ENCODE measurements at places on chromosomes 1 and 21.
A peak's percentile ranks its signal among the peaks of the same experiment; 100 is the strongest.

GRCh38 chr1:68223687-68224086 lies 8.6 kb downstream of the WLS start:
- DNase-seq: no peak

DNA sequence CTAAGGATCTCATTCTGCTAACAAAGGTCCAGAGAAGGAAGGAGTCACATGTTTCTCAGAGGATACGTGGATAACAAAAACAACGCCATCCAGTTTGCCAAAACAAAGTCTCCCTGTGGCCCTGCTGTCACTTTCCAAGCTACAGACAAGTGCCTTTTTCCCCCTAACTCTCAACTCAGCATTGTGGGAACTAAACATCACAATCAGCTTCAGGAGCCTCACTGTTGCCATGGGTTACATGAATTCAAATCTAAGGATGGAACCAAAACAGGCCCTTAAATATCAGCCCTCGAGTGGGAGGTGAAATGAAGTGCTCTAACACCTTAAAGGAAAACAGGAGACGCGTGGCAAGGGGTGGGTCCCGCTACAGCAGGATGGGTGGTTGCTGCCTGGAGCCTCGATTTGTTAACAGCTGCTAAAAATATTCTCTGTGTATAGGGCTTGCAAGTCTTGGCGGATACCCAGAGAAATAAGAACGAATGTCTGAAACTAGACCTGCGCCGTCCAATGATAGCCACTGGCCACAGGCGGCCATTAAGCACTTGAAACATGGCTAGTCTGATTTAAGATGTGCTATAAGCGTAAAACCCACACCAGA lies 66.4 kb upstream of the SOD1 start:
- DNase-seq: no peak

DNA sequence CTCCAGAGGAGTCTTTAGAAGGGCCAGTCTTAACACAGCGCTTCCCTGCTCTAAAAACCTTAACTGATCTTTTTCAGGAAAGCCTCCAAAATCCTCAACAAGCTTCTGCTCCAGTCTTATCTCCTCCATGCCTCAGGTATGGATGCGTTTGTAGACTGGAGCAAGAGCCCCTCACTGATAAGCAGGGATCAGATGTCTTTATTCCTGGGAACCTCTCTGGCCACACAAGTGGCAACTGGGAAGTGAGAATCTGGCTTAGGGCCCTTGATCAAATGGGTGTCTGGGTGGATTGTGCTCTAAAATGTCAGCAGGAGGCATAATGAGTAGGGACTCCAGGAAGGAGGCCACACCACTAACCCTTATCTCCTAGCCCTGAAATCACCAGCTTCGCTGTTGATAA lies 1.4 kb downstream of the ZBTB8A start:
- DNase-seq: no peak

DNA sequence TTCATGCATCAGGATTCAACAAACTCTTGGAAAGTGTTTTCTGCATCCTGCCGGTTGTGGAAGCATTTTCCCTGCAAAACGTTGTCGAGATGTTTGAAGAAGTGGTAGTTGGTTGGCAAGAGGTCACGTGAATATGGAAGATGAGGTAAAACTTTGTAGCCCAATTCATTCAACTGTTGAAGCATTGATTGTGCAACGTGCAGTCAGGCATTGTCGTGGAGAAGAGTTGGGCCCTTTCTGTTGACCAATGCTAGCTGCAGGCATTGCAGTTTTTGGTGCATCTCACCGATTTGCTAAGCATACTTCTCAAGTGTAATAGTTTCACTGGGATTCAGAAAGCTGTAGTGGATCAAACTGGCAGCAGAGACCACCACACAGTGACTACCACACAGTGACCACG lies 57.0 kb upstream of the PRDM2 start:
- DNase-seq: no peak

GRCh38 chr1:87961992-87962391 lies 633.3 kb downstream of the LMO4 start:
- DNase-seq: no peak

DNA sequence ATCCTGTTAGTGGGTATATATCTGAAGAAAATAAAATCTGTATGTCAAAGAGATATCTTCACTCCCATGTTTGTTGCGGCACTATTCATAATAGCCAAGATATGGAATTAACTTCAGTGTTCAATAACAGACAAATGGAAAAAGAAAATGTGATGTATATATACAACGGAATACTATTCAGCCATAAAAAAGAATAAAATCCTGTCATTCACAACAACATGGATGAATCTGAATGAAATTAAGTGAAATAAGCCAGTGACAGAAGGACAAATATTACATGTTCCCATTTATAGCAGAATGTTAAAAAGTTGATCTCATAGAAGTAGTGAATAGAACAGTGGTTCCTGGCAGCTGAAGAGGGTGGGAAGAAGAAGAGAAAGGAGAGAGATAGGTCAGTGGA lies 239.1 kb upstream of the RUNX1 start:
- DNase-seq: no peak

DNA sequence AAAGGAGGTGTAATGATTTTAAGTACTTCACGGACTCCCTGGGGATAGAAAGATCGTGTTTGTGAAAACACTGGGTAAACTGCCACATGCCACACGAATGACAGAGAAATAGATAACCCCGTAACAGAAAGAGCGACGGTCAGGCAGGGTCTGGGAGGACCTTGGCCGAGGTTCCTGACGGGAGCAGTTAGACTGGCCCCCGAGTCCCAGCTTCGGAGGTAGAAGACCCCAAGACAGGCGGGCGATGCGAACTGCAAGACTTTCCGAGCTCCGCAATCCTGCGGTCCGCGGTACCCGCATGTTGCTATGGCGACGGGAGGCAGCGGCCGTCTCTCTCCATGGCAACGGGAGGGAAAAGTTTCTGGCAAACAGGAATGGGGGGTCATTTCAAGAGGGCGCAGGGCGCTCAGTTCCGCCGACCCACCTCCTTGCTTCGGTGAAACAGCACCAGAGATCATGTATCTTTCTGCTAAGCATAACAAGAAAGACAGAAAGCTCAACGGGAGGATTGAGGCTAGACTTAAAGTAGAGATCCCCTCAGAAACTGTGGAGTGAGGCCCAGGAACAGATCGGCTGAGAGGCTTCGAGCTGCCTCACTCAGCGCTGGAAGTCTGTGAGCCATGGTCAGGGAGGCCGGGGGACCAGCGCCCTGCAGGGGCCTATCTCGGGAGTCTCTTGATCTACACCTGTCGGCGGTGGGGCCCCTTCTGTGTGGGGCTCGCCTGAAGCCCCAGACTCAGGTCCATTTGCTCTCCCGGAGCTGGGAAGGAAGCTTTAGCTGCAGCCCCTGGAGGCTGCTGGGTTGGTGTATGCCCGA lies 685 bp upstream of the SYT6 start:
- DNase-seq: no peak

GRCh38 chr1:83671586-83671985 lies 327.3 kb downstream of the TTLL7 start:
- DNase-seq: no peak

DNA sequence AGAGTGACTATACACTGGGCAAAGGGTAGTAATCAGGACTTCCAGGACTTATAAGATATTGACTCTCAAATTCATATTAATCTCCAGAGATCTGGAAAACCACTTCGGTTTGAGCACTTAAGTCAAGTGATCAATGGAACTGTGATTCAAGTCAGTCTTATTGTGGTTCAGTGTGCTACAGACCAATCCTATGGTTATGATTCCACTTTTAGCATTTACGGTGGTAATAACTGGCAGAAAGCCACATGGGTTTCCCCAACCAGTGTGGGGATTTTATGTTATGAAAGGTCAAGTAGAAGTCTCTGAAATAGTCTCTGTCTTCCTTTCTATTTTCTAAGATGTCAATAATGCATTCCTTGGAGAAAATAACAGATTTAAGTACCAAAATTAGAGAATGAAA lies 151.3 kb upstream of the NEGR1 start:
- DNase-seq: no peak

- no peak for DNase-seq
Observed at GRCh38 chr1:230068621-230068873, 1.5 kb downstream of the GALNT2 start.

DNA sequence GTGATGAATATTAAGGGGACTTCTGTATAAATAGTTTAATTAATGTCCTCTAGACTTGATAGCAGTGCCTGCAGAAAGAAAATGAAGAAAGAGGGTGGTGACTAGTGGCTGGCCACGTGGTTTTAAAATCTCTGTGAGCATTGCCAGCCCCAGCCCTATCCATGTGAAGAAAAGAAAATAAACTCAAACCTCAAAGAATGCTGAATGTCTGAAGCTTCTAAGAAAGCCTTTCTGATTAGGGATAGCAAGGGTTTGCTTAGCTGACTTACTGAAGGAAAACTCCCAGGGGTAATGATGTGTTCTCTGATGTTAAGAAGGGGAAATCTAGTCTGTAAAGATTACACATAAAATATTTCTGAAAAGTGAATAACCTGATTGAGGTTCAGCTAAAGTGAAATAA lies 31.8 kb downstream of the ADGRL2 start:
- DNase-seq: no peak

- no peak for DNase-seq
Observed at GRCh38 chr21:41865002-41865777, 14.0 kb downstream of the PRDM15 start.

DNA sequence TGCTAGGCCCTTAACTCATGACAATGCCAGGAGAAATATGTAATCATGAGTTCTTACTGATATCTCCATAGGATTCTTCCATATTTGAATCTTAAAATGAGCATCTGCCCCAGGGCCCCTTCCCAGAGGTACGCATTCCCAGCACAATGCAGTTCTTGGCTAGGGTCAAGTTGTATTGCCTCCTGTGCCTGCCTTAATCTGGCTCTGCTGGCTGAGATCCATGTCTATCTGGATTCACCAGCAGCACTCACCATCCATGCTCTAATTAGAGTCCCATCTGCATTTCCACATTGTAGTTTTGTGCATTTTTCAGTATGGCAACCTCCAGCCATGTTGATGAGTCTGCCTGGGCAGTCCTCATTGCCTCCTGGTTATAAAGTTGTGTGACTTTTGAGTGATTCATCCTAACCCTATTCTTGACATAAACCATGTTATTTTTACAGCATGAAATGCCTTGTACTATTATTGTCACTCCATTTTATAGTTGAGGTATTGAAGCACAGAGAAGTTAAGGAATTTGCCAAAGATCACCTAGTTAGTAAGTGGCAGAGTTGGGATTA lies 55.9 kb downstream of the CAMSAP2 start:
- DNase-seq: no peak

DNA sequence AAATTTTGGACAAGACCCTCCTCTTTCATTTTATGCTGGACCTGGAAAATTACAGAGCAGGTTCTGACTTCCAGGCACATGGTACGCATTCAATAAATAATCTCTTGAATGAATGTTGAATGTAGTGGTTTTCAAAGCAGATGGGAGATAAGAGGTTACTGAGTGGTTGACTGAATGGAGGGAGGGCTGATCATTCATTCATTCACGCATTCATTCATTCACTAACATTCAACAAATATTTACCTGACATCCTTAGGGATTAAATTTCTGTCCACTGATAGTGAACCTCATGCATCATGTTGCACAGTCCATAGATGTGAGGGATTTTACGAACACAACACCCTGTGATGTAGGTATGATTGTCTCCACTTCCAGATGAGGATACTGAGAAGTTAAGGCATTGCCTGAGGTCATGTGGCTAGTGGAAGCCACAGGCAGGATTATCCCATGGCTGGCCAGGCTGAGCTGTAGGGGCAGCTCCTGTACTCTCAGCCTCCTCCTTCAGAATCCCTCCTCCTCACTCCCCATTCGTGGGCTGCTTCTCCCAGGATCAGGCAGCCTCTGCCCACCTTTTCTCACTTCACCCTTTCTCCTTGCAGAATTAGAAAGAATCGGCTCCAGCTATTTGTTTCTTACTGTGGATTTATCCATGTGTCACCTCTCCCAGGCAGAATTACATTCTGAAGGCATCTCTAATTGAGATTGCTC lies 48.4 kb upstream of the ATP5PO start:
- no peak for DNase-seq

- DNase-seq: no peak
Observed at GRCh38 chr21:26366781-26367180, 196.2 kb upstream of the APP start.

DNA sequence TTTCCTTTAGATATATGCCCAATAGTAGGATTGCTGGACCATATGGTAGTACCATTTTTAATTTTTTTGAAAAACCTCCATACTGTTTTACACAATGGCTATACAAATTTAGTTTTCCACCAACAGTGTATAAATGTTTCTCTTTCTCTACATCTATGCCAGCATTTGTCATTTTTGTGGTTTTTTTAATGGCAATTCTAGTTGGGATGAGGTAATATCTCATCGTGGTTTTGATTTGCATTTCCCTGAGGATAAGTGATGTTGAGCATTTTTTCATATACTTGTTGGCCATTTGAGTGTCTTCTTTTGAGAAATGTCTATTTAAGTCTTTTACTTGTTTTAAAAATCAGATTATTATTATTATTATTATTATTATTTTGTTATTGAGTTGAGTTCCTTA lies 35.5 kb downstream of the PLA2G4A start:
- DNase-seq: no peak

DNA sequence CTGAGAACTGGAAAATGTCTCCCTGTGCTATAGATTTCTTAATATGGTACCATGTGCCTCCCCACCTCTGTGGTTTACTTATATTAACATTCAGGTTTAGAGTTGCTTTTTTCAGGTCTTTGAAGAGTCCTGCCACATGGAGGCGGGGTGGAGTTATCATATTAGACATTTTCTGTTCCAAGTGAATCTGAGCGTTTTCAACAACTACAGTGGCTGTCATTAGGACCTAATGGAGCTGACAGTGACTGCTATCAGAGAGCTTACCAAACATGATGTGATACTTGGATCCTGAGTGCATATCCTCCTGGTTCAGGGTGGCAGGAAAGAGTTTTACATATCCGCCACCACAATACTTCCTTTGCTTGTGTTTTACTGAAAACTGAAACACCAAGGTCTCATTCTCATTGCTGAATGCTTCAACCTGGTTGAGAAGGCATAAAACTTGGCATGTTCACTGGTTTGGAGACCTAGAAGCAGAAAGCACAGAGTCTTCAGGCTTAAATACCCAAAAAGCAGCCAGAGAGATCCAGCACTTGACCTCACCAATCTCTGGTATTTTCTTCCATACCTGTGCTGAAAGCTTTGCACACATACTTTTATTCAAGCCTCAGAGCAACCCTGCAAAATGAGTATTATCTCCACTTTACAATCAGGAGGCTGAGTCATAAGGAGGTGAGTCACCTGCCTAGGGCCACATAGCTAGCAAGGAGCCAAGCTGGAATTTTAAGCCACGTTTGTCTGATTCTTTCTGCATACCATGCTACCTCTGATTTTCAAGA lies 47.4 kb upstream of the OSBPL9 start:
- peak; percentile 20 for DNase-seq

DNA sequence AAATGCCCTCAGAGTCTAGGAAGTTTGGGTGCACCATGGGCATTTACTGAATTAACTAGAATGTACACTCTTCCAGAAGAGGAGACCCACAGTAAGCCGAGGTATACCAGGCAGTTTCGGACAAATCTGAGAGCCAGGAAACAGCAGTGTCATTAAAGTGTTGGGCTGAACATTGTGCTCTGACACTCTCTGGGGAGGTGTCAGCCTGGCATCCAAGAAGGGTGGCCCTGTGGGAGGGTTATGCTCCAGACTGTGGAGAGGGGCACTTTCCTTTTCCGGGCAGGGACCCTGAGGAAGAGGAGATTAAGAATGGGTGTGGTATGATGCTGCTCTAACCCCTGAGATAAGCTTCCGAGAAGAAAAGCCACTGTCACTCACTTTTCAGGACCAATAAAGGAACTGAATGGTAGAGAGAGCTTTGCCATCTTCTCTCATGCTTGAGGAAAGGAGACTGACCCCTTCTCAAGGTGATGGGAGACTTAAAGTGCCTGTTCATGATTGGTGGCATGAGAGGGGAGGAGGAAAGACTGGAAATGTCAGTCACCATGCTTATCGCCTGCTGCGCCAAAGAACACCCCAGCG lies 98.2 kb downstream of the UCK2 start:
- no peak for DNase-seq

GRCh38 chr1:108114033-108114599 lies 86.0 kb downstream of the SLC25A24 start:
- no peak for DNase-seq
